Cardiac muscle cell (in vitro differentiated cells and primary cell): ENCODE measurements at places on chromosomes 1 and 21. TPM values are rescaled to one million over a fixed set of nuclear protein-coding genes. Genes with fewer than 3 reads are reported as not detected.

Gene PLCH2
- 0.33 and 0.53 TPM in 2 replicates for total RNA-seq

Gene OR2T2
- total RNA-seq: not detected in 2 replicates

Gene KRTAP13-2
- not detected in 2 replicates for total RNA-seq

DNA sequence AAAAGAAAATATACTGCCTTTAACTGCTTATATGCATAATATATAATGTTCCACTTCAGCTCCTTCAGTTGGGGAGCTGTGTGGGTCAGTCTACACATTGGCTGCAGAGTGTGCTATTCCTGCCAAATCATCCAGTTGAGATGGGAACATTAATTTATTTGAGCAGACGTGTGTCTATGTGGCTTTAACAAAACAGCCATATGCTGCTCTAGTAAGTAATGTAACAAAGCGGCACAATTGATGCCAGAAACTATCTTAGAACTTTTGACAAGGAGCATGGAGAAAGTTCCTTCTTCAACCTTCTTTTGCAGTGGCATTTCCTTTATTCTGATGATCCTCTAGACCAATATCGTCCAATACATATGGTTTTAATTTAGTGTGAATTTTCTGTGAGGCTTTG is 285.9 kb upstream of the C1orf87 start:
- no peak for DNase-seq
